ENCODE measurements at places on chromosomes 6 and 20.

DNA sequence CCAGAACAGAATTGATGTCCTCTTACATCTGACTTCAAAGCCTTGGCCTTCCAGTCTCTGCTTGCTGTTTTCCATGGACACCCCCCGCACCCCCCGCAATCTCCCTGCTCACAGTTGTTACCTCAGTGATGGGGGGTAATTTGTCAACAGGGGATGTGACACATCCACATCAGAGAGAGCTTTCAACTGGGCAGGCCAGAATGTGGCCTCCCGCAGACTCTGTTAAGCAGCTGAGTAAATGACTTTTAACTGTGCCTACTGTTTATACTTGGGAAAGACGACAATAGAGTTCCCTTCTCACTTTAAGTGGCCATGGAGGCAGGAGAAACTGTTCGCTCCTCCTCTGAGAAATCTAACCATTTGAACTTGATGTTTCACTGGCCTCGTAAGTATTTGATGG is 51.0 kb downstream of the TXNDC5 start:
- no peak for DNase-seq

- no peak for DNase-seq
These were observed 14.4 kb downstream of the SNPH start for GRCh38 chr20:1280195-1281102.

DNA sequence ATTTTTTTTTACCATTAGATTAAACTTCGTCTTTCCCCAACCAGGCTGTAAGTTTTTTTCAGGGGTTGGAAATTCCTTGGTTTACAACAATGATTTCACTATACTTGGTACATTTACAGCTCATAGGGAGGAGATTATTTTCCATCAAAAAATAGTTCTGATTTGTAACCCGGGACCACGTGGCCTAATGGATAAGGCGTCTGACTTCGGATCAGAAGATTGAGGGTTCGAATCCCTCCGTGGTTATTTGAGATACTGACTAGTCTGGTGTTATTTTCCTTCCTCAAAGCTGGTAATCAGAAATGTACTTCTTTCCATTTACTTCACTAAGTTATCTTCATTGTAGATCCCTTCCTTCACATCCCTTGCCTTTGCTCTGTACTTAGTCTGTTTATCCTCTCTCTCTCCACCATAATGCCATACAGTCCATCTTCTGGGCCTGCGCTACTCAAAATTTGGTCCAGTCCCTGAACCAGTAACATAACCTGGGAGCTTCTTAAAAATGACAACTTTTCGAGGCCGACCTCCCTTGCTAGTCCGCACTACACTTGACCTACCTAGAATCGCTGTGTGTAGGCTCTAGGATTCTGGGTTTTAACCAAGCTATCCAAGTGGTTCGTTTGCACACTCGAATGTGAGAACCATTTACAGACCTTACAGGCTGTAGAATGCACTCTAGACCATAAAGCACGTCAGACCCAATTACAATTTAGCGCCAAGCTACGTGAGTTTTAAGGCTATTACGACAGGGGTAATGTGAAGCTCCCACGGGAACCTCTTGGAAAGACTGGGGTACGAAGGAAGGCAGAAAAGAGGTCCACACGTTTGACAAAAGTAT is 42.1 kb upstream of the BTN3A2 start:
- DNase-seq = peak; percentile 87

DNA sequence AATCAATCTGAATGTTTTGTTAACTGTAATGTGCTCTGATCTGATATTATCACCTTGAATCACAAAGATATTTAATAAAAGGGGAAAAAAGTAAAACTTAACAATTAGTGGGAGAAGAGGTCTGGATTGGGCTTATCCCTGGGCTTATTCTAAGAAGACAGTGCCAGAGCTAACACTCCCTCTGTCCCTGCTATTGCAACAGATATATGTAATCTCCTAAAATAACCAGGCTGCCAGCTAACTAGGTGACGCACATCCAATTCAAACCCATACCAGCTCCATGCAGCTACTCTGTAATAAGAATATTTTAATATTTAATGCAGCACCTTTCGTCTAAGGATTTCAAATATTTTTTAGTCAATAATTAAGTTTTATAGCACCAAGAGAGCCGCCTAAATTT is 330.1 kb upstream of the MARCKS start:
- DNase-seq = no peak

- no peak for DNase-seq
These were observed 44.5 kb upstream of the STMND1 start for GRCh38 chr6:17057322-17057721.

DNA sequence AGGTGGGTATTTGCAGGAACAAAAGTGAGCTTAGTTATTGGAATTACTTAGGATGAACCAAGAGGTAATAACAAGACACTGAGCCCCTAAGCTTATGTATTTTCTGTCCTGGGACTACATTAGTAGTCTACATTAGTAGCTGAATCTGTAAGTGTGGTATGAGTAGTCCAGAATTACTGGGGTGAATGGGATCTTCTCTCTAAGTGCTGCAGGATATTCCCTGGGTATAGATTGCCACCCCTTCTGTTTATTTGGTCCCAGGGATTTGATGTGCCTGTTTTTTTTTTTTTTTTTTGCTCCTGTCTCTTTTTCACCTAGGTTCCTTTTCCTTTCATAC is 5.9 kb downstream of the CD2AP start:
- no peak for DNase-seq

DNA sequence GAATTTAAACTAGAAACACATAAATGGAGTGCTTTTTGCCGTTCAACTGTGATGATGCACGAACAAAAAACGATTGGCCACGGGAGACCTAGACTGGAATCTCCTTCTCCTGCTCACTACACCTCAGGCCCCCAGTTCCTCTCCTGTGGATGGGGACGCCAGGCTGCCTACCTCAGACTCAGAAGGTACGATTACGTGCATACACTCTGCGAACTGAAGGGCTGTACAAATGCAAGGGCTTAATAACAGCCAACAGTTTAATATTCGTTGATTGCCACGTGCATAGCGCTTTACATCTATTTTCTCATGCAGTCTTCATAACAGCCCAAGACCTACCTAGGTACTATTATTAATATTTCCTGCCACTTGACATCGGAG is 495 bp upstream of the ARMC2 start:
- no peak for DNase-seq

GRCh38 chr20:10228330-10228729 is 9.7 kb downstream of the SNAP25 start:
- no peak for DNase-seq

- no peak for DNase-seq
These were observed 67.1 kb upstream of the ADGRF4 start for GRCh38 chr6:47631269-47631772.

- no peak for DNase-seq
These were observed 6.3 kb upstream of the NXT1 start for GRCh38 chr20:23344336-23344735.

GRCh38 chr20:46394872-46395760 is 11.3 kb downstream of the ELMO2 start:
- no peak for DNase-seq

GRCh38 chr6:32882879-32883250 is 28.9 kb downstream of the PSMB9 start:
- DNase-seq = no peak

GRCh38 chr6:79403563-79403962 is 133.7 kb downstream of the LCA5 start:
- DNase-seq = no peak

DNA sequence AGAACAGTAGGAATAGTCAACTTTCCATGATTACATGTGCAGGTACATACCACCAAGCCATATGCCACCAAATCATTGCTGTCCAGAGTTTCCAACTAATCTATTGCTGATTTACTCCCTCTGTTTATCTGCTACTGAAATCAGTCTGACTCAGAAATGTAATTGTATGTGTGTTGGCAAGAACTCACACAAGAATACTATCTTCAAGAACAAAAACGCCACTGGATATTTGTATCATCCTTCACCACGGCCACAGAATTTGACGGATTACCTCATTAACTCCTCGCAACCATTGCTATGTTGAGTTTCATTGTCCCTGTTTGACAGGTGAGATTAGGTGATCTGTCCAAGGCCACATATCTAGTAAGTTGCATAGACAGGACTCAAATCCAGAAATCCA is 159.2 kb downstream of the GMPR start:
- DNase-seq = no peak

DNA sequence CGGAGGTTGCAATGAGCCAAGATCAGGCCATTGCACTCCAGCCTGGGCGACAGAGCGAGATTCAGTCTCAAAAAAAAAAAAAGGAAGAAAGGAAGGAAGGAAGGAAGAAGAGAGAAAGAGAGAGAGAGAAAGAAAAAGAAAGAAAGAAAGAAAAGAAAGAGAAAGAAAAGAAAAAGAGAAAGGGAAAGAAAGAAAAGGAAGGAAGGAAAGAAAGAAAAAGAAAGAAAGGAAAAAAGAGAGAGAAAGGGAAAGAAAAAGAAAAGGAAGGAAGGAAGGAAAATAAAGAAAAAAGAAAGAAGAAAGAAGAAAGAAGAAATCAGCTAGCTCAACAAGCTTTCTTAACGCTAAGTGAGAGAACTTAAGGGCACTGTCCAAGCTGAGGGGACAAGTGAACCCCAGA is 7.6 kb upstream of the MATN4 start:
- no peak for DNase-seq

GRCh38 chr6:69647726-69648125 is 149.1 kb downstream of the LMBRD1 start:
- DNase-seq = no peak

DNA sequence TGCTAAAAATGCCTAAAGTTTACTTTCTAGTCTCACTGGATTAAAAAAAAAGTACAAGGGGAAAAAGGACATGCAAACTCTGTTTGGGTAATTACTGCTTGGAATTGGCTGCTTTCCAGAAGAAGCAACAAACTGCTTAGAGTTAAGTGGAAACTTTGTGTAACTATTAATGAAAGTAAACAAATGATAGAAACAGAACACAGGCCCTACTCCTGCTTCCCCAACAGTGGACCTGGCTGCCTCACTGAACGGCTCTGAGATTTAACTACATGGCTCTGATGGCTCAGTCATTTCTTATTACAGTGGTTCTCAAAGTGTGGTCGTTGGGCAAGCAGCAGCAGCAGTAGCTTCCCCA is 108.5 kb downstream of the MAN1A1 start:
- no peak for DNase-seq

DNA sequence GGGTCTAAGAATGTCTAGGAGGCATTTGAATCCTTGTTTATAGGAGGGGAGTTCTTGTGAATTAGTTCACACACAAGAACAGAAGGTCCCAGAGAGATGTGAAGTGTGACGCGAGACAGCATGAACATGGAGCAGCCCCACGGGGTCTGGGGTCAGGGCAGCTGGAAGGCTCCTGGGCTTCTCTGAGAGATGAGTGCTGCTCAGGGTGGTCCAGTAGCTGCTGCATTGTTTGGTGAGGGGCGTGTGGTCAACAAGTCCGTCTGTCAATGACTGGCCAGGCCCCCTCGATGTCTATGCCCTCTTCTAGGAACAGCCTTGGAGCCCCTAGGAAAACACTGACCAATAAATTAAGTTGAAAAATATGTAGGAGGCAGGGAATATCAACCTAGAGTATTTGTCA is 40.2 kb upstream of the GABRR1 start:
- no peak for DNase-seq

- no peak for DNase-seq
These were observed 121.6 kb downstream of the ADGRB3 start for GRCh38 chr6:68756454-68757375.

- DNase-seq = no peak
These were observed 105.5 kb upstream of the BACH2 start for GRCh38 chr6:90401933-90402830.

DNA sequence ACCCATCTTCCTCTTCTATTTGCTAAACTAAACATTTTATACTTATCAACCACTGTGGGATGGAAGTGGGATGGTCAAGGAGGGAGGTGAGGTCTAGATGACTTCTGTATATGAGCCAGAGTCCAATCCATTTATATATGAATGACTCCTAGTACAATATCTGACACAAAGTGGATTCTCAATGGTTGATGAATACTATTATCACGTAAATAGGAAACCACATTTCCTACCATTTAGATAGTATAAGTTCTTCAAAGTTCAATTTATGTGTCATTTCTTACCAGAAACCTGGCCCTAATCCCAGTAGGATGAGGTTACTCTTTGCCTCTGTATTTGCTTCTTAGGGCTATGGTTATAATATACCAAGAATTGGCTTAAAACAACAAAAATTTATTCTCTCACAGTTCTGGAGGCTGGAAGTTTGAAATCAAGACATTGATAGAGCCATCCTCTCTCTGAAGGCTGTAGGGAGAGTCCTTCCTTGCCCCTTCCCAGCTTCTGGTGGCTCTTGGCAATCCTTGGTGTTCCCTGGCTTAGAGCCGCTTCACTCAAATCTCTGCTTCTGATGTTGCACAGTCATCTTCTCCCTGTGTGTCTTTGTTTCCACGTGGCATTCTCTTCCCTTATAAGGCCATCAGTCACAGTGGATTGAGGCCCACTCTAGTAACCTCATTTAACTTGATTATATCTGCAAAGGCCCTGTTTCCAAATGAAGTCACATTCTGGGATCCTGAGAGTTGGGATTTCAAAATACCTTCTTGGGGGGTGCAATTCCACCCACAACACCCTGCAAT is 41.0 kb upstream of the RAB23 start:
- no peak for DNase-seq

- no peak for DNase-seq
These were observed 374.1 kb downstream of the BCKDHB start for GRCh38 chr6:80480421-80481157.

- DNase-seq = no peak
These were observed 23.8 kb downstream of the ANKS1A start for GRCh38 chr6:34912715-34913464.

GRCh38 chr20:43681991-43682410 is 15.1 kb downstream of the MYBL2 start:
- no peak for DNase-seq

GRCh38 chr20:2695206-2695983 is 2.8 kb downstream of the EBF4 start:
- DNase-seq = no peak

DNA sequence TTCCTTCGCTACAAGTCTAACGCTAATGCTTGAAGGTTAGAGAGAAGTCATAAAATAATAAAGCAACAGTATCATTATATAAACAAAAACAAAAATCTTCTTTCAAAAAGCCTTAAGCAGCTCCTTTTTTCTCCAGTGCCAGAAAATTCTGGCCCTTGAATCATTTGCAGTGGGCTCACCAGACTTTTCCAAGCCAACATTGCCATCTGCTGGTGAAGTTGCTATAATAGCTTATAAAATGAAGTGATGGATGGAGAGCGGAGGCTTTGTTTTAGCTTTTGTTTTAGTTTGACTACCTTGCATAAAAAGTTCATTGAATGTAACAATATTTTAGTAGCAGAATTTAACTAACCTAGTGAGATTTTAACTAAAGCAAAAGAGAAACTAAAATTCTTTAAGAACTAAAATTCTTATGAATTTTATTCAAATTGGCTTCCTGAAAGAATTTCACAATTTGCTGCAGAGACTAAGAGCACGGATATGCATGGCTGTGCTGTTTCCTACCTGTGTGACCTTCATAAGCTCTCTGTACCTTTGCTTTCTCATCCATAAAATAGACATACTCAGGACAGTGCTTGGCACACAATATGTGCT is 44.8 kb upstream of the SLC2A12 start:
- DNase-seq = peak; percentile 72

GRCh38 chr6:30743099-30744053 is 889 bp upstream of the FLOT1 start:
- no peak for DNase-seq
